ENCODE measurements at places on chromosomes 5 and 9.
A peak's percentile ranks its signal among the peaks of the same experiment; 100 is the strongest.

- DNase-seq, result no peak
These were observed 247.5 kb downstream of the GABRB2 start for GRCh38 chr5:161299053-161299452.

DNA sequence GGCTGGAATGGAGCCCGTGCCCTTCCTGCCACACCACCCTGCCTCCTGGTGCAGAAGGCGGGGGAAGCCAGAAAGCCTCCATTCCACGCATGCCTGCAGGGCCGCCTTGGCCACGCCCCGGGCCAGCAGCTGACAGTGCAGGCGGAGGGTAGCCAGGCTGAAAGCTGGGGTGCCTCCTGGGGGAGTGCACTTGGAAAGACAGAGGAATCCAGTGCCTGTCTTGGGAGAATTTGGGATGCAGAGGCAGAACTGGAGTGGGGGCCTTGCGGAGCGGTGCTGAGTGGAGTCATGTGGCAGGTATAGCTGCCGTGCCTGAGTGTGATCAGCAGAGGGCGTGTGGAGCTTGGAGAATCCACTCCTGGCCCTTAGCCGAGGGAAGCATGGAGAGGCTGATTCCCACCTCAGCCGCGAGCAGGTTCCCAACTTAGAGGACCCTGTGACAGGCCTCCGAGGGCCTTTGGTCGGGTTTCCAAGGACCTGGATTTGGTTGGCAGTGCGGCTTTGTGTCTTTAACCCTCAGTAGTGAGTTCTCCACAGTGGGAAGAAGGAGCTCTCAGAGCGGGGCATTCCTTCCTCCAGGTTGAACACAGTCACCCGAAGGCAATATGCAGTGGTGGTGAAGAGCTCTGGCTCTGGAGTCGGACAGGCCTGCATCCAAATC, 9.1 kb upstream of the URM1 start:
- peak; percentile 52 for DNase-seq

DNA sequence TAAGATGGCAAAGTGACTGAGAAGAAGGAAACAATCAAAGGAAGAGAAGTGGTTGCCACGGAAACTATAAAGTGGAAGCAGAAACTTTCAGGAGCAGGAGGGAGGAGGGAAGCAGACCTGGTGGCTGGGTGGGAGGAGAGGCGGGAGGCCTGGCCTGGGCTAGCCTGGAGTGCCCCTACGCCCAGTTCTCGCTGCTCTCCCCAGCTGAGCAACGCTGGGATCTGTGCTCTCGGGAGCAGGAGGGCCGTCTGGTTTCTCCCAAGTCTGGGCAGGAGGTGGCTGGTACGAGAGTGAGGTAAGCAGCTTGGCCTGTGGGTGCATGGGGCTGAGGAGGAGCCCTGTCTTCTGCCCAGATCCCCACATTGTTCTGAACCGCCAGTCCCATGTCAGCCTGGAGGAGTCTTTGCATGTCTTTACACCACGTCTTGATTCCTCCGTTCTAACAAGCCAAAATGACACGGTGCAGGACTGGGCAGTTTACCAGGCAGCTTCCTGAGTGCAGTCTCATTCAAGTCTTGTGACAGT, 15.0 kb upstream of the DAB2IP start:
- no peak for DNase-seq

- DNase-seq, result no peak
These were observed 193.6 kb downstream of the GLIS3 start for GRCh38 chr9:4106081-4106759.

DNA sequence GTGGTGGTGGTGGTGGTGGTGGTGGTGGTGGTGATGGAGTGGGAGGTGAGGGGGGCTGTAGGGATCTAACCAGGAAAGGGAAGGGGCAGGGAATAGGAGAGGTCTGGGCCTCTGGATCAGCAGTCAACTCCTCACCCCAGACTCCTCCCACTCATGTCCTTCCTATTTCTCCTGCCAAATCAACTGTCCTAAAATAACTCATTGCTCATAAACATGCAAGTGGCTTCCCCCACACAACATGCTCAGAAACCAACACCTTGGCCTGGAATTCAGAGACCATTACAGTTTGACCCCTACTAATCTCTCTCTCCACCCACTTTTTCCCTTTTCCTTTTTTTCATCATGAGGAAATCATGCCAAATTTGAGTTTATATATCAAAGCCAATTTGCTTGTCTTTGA, 8.4 kb upstream of the FSD1L start:
- DNase-seq, result no peak

GRCh38 chr5:57889558-57889957, 406.9 kb upstream of the ACTBL2 start:
- no peak for DNase-seq

DNA sequence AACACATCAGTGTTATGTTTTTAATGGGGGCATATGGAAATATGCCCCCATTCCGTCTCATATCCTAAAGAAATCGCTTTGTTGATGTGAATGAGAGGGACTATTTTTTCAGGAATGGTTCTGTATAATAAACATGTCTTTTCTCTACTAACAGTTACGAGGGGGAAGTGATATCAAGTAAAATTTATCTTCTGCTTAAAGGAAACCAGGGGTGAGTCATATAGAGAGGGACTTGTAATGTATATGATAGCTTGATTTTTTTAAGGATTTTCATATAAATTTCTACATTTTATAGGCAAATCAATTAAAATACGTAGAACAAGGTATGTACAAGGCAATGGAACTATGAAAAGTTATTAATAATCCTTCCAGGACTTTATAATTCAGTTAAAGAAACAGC, 207.1 kb downstream of the SEMA5A start:
- no peak for DNase-seq

- no peak for DNase-seq
These were observed 38.3 kb upstream of the TIFAB start for GRCh38 chr5:135490245-135491037.

DNA sequence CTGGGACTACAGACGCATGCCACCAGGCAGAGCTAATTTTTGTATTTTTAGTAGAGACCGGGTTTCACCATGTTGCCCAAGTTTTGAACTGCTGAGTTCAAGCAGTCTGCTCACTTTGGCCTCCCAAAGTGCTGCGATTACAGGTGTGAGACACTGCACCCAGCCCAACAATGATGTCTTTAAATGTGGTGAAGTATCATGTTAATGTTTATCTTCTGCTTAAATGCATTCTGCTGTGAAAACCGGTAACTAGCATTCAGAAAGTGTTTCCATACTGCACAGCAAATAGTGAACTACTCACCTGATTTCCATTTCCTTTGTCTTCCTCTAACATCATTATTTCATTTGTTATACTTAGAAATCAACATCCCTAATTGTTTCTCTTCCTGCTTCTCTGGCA, 264.0 kb upstream of the ITGA1 start:
- DNase-seq, result no peak

- DNase-seq, result no peak
These were observed 39.8 kb downstream of the CNOT8 start for GRCh38 chr5:154898210-154898609.

DNA sequence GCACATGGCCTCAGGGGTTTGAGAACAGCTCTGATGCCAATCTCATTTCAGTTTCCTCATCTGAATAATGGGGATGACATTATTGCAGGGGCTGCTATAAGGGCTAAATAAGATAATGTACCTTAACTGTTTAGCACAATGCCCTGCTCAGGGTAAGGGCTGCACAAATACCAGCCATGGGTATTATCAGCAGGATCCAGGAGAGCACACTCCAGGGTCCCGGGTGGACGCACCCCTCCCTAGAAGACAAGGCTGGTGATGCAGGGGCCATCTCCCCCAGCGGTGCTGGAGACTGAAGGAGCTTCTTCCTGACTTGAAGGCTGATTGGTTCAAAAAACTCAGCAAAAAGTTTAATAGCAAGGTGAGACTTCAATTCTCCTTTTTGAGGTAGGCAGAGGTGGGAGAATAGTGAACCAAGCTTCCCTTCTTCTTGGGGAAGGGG, 2.7 kb upstream of the CXXC5 start:
- DNase-seq, result no peak

DNA sequence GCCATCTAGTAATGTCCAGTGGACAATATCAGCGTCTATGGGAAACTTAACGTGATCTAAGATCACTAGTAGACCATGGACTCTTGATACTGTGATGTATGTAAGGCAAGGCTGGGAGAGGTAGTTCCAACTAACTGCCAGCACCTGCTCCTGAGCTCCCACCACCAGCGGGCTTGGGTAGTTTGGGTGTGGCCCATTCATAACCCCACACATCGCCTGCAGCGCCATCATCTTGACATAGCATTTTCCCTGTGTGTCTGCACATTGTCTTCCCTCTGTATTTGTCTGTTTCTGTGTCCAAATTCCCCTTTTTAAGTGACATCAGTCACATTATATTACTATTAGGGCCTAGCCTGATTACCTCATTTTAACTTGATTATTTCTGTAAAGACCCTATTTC, 28.1 kb upstream of the GSN start:
- no peak for DNase-seq

- no peak for DNase-seq
These were observed 36.8 kb downstream of the FANCC start for GRCh38 chr9:95280745-95281144.

GRCh38 chr9:18580151-18580550, 106.2 kb downstream of the ADAMTSL1 start:
- no peak for DNase-seq

DNA sequence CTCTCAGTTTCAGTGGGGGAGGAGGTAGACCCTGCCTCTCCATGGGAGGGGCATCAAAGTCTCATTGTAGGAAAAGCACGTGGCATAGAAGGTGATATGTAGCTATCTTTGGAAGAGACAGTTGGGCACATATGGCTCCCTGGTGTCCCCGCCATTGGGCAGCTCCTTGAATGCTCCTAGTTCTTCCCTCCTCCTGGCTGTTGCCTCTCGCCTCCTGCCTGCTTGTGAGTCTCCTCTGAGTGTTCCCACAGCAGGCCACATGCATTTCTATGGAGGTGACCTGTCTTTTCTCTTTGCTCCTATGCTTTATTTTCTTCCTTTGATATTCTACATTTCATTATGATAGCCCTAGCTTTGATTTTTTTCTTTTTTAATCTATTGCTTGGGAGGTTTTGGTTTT, 138.5 kb downstream of the ARHGAP26 start:
- no peak for DNase-seq

DNA sequence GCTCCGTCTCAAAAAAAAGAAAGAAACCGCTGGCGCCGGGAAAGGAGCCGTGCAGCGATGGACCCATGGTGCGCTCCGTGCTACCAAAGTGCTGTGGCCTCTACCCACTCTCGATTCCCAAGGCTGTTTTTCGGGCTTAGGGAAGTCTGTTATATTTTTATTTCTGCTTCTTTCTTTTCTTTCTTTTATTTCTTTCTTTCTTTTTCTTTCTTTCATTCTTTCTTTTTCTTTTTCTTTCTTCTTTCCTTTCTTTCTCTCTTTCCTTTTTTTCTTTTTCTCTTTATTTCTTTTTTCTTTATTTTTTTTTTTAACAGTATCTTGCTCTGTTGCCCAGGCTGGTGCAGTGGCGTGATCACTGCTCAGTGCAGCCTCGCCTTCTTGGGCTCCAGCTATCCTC, 87.5 kb downstream of the ANXA2R start:
- DNase-seq, result no peak

GRCh38 chr9:35350212-35350611, 139.7 kb upstream of the RUSC2 start:
- no peak for DNase-seq

DNA sequence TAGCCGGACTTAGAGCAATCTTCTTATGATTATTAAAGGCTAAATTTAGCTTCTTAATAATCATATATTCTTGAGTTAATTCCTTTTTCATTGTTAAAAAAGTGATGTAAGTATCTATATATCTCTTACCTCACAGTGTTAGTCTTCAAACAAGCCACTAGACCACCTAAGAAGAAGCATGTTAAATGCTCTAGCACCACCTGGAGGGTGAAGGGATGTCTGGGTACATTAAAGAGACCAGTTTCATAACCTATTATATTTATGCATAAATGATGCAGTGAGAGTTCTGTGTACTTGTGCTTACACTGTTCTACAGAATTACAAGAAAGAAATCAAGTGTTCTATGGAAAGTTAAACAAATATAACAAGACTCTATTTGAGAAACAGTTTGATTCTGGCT, 55.9 kb upstream of the SLCO6A1 start:
- no peak for DNase-seq

DNA sequence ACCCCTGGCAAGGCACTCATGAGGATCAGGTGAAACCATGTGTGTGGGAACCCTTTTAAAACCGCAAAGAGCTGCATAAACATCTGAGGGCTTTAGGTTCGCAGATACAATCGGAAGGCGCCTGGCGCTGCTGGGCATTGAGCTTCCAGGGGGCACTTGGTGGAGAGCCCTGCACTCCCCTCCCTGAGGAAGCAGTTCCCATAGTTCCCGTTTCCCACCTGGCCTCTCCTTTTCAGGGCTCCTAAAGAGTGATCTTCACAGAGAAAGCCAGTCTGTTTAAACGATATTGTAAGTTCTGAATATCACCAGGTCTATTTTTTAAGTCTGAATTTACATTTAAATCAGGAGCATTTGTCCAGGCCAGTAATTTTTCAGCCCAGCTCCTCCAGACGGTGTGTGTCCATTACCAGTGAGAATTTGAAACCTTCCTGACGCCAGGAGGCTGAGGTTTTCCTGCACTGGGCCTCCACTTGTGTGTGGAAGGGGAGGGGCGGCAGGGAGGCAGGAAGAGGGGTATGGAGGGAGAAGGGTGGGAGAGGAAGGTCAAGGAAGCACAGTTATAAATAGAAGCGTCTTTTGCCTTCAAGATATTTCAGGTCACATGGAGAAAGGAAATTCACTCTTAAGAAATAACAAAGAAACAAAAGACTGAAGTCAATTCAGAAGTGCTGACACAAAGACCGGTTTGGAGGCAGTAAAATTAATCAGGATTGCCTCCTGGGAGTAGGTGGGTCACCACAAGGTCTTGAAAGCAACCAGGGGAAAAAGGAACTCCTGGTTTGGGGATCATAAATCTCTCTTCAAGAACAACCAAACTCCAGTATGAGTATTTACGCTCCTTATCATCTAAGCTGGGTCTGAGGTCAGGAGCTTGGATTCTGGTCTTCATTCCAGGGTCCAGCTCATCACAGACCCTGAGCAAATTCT, 14.3 kb upstream of the MGAT1 start:
- DNase-seq, result no peak

DNA sequence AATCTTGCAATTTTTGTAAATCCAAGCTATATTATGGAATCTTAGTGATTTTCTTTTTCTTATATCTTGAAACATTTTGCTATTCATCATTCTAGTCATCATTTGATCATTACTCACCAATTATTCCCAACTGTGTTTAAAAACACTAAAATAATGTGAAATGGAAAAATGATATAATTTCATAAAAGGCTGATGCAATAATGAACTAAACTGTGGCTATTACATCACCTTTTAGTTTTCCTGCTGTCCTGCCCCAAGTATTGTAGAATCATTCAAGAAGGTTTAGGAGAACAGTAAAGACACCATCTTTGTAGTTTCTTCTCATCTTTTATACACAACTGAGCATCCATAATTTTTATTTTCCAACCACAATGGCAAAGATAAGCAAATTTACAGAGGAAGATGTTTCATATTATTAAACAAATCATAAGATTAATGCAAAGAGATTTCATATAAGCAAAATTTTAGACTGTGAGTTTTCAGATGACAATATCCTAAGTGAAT, 431.0 kb upstream of the SLC30A5 start:
- DNase-seq, result no peak
